ENCODE measurements at places on chromosomes 7 and 10. TPM values are rescaled to one million over a fixed set of nuclear protein-coding genes. Genes with fewer than 3 reads are reported as not detected.

GRCh38 chr7:116633131-116633988, 38.6 kb upstream of the MET start:
- peak; percentile 13 for DNase-seq

DNA sequence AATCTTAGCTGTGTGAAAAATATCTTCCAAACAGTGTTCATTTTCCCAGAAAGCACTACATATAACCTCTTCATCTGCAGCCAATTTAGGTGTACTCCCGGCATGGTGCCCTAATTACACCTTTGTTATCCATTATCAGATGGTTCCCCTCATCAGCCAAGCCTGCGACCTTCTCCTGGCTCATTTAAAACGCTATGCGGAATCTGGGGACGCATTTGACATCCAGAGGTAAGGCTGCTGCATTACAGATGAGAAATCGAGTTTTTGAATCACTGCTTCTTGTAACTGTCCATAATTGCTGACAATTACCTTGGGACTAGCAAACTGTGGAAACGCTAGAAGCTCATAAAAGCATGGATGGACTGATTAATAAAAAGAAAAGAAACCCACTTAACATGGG, 109.5 kb downstream of the PARP12 start:
- no peak for DNase-seq

- DNase-seq, result no peak
Measured at GRCh38 chr7:121480566-121481335, 84.6 kb upstream of the FAM3C start.

- DNase-seq, result no peak
Measured at GRCh38 chr10:28431139-28431538, 101.8 kb upstream of the WAC start.

DNA sequence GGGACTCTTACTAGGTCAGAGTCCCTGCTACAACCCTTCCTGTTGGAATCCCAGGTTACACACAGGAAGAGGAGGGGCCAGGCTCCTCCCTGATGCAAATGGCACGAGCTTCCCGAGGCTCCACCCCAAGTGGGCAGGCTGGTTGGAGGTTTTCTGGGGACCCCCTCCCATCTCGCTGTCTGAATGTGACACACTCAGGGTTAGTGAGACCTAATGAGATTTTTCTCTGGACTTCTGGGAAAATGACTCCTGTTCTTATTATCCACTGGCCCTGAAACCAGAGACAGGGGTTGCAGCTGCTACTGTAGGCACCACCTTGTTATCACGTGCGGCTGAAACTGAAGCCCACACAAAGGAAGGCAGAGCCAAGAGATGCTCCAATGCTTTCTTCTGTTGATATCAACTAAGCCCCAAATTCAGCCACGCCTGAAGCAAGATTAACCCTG, 103.3 kb downstream of the FAM107B start:
- no peak for DNase-seq

DNA sequence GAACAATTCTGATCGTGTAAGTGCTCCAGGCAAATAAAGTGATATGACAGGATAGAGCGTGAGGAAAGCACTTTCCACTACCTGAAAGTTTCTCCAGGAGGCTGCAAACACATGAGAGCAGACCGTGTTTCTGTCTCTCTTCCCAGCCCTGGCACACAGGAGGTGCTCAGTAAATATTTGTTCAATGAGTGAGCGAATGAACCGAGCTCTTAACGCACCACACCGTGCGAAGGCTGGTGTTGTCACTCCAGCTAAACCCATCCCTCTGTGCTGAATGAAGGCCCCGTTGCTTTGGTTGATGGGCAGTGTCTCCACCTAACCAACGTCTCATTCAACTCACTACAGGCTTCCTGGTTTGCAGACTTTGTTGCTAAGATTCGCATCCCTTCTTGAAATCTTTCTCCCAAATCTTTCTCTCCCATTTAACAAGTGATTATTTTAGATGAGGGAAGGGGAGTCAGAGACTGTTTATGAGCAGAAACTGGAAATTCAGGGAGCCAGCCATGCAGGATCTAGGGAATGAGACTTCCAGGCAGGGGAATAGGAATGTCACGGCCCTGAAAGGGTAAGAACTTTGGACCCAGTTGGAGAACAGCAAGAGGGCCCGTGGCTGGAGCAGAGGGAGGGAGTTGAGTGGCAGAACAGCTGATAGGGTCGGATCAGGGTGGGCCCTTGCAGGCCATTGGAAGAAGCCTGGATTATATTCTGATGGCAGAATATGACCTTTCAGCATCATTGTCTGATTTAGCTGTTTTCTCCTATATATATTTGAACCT, 282.6 kb downstream of the CAMK1D start:
- no peak for DNase-seq

DNA sequence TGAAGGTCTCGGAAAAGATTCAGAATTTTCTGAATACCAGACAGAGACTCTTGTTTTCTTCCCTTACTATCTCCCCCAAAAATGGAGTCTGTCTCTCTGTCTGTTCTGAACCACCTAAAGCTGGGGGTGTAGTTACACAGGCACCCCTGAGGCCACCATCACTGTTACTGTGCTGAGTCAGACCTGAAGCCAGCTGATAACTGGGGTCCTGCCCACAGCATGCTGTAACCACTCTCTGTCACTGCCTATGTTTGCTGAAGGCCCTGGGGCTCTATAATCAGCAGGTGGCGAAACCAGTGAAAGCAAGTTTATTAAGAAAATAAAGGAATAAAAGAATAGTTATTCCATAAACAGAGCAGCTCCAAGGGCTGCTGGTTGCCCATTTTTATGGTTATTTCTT, 575.2 kb upstream of the POT1 start:
- no peak for DNase-seq

The FXYD4 gene
- total RNA-seq, result not detected

GRCh38 chr10:74909670-74910069, 83.3 kb downstream of the KAT6B start:
- DNase-seq, result peak; percentile 28

- no peak for DNase-seq
Measured at GRCh38 chr10:117578999-117579590, 36.5 kb downstream of the EMX2 start.

The SEMA3E gene
- 3.6 TPM for total RNA-seq

The PKD2L1 gene
- not detected for total RNA-seq

- DNase-seq, result no peak
Measured at GRCh38 chr7:92485974-92486373, 8.2 kb upstream of the ERVW-1 start.

GRCh38 chr7:13155188-13155587, 467.8 kb downstream of the ARL4A start:
- DNase-seq, result peak; percentile 16

DNA sequence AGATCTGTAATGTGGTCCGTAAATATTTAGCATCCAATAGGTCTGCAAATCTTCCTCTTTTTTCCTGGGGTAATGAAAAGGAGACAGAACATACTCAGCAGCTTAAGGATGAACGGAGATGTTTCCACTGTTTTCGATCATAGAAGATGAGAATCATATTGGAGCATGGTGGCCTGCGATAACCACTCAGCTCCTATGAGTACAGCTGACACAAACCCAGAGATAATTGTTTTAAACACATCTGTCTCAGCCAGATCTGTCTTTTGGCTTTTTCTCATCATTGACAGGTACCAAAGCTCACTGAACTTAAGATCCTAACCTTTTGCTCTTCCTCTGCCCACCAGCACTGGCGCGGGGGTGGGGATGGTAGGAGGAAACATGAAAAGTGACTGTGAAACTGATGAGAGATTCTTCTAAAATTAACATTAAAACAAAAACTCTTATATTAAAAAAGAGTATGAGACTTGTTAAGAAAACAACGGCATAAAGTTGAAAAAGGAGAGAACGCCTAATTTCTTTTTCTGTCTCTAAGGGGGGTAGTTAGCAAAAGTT, 71.0 kb downstream of the SVOPL start:
- DNase-seq, result no peak

- DNase-seq, result no peak
Measured at GRCh38 chr7:32289651-32290414, 200.3 kb downstream of the LSM5 start.

DNA sequence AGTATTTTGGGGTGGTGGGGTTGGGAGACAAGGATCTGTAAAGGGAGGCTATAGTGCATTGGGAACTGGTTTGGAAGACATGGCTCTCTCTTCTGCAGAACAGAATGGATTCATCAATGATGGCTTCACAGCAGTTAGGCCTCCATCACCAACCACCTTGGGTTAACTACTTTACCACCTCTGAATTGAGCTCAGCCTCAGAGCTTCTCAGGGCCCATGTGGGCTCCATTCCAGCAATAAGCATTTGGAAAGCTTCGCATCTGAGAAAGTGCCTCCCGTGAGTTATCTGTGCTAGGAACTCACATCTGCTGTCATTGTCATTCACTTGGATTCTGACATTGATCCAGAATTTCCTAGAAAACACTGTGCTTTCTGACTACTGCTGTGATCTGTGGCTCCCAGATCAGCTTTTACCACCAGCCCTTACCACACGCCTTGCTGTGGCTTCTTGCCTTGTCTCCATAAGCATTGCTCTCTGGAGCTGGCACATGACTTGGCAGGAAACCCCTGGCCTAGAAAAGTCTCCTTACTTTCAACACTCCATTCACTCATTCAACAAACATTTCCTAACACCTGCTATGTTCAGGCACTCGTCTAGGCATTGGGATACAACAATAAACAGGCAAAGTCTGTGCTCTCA, 70.7 kb upstream of the ADO start:
- DNase-seq, result no peak

GRCh38 chr7:137789215-137789882, 57.4 kb downstream of the DGKI start:
- no peak for DNase-seq

DNA sequence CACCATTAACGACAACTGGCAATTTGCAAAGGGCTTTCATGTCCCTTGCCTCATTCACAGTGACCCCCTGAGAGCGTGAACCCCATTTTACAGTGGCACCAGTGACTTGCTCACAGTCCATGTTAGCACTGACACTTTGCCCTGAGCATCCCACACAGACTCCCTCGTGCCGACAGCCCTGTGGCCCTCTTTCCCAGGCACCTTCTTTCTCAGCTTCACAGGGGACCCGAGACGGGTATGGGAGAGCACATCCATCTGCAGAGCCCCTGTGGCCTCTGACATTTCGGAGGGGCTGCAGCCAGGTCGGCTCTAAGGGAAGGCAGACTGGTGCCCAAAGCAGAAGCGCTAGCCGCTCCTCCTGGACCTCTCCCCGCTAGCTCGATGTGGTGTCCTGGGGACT, 10.8 kb downstream of the LOXL4 start:
- DNase-seq, result no peak

The FRAT1 gene
- 1.8 TPM for total RNA-seq

The MSMB gene
- total RNA-seq, result not detected

GRCh38 chr10:93570383-93570782, 3.9 kb downstream of the FFAR4 start:
- DNase-seq, result no peak

DNA sequence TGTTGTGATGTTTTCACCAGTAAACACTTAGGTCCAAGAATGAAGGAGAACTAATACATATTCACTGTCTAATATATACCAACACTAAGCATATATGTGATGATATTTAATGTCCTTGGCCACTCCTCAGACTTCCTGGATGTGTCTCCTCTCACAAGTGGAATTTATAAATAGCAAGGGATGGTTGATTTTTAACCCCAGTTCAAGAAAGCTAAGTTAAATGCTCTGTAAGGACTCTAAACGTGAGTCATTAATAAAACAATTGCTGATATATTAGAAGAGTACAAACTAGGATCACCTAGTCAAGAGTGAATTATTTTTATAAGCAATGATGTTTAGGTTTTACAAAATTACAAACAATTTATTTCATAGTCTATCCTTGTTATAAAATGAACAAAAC, 355.9 kb upstream of the TMEM229A start:
- DNase-seq, result no peak

DNA sequence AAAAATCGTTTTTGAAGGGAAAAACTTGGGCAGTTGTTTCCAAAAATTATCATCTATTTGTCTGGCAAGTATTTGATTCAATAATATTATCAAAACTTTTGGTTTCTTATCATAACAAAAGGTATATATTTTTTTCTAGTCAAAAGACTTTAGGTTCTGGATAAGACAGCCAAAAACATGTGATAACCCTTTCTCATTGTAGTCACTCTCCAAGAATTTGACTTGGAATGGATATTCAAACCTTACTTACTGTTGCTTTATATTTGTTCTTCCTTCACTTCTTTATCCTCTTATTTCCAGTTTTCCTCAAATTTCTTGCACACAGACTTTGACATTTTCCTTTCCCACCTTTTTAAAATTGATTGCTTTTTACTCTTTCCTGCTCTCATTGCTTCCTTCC, 140.9 kb upstream of the FAM3C start:
- no peak for DNase-seq

The CH25H gene
- total RNA-seq, result not detected

DNA sequence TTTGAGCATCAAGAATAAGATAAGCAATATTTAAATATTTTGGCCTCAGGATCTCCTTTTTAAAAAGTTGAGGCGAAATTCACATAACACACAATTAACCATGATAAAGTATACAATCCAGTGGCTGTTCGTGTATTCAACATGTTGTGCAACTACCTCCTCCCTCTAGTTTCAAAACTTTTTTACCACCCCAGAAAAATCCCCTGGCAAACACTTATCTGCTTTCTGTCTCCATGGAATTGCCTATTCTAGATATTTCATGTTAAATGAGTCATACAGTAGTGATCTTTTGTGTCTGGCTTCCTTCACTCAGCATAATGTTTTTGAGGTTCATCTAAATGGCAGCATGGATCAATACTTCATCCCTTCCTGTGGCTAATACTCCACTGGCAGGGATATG, 31.8 kb upstream of the IL15RA start:
- DNase-seq, result no peak

The AOAH gene
- total RNA-seq, result 0.53 TPM

DNA sequence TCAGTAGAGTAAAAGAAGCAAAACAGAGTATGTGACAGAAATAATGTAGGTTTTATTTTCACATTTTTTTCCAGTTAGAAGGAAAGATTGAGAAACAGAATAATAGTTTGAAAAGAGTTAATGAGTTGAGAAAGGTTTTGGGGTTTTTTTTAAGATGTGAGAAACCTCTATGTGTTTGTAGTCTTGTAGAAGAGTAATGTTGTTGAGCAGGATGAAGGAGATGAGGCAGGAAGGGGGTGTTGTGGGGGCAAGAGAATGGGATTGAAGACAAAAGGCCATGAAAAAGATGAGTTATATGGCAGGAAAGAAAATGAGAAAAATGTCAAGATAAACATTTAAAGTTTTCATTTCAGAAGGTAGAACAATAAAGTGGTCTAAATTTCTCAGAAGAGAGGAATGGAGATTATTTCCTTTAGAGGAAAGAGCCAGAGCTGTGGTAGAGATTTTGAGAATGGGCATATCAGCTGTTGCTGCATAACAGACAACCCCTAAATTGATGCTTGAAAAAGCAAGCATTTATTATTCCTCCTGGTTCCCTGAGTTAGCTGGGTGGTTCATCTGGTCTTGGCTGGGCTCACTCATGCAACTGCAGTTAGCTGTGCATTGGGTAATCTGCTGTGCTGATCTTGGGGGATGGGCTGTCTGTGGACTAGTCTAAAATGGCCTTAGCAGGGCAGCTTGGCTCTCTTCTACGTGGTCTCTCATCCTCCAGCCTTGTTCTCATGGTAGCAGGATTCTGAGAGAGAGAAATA, 27.1 kb downstream of the PCGF5 start:
- DNase-seq, result no peak

The TMEM184A gene
- 3.6 TPM for total RNA-seq

GRCh38 chr7:35380739-35381224, 126.9 kb upstream of the TBX20 start:
- no peak for DNase-seq

- no peak for DNase-seq
Measured at GRCh38 chr7:30658479-30659074, 23.7 kb downstream of the CRHR2 start.

The ABCB4 gene
- not detected for total RNA-seq

- no peak for DNase-seq
Measured at GRCh38 chr7:30080818-30081217, 52.6 kb downstream of the PLEKHA8 start.
